ENCODE measurements at places on chromosomes 7 and 10. TPM values are rescaled to one million over a fixed set of nuclear protein-coding genes. Genes with fewer than 3 reads are reported as not detected.

DNA sequence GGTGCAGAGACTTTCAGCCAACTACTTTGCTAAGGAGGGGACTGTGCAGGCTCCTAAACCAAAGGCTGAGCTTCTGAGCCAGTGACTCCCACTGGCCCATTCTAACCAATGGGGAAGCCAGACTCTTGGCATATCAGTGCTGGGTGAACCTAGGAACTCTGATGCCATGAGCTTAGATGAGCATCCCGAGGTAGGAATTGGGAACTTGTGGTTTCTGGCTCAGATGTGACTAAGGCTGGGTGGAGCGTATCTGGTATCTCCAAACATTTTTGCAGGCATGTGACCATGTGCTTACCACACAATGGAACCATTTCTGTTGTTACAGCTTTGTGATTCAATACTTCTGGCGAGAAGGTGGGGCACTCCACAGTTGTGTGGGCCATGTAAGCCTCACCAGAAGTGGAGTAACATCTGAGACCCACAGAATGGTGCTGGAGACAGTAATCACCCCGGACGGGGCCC, 2.5 kb upstream of the AVPI1 start:
- DNase-seq = no peak
- no peaks in the 10 kb centered on the region for H3K27me3 ChIP-seq
- H3K4me1 ChIP-seq = peaks cover 48% of the 10 kb centered on the region
- H3K36me3 ChIP-seq = no peaks in the 10 kb centered on the region

The VAX1 gene
- 3.2 TPM for total RNA-seq

The ZNF804B gene
- not detected for total RNA-seq

The ABCA13 gene
- 1.1 TPM for total RNA-seq

The CNPY4 gene
- total RNA-seq = 33.6 TPM

DNA sequence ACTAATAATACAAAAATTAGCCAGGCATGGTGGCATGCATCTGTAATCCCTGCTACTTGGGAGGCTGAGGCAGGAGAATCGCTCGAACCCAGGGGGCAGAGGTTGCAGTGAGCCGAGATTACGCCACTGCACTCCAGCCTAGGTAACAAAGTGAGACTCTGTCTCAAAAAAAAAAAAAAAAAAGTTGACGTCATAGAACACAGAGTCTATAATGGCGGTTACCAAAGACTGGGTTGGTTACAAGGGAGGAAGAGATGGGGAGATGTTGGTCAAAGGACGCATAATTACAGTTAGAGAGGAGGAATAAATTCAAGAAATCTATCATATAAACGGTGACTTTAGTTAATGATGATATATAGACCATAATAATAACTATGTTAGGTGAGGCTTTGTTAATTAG, 309.7 kb upstream of the HGF start:
- H3K27me3 ChIP-seq = no peaks in the 10 kb centered on the region
- peaks cover 4% of the 10 kb centered on the region for H3K36me3 ChIP-seq
- no peak for DNase-seq
- H3K4me3 ChIP-seq = no peak overlapping the region
- no peak overlapping the region for H3K27ac ChIP-seq

- no peak for DNase-seq
- no peaks in the 10 kb centered on the region for H3K36me3 ChIP-seq
- H3K27ac ChIP-seq = no peak overlapping the region
These were observed 117.6 kb upstream of the TCF7L2 start for GRCh38 chr10:112832361-112832878.

DNA sequence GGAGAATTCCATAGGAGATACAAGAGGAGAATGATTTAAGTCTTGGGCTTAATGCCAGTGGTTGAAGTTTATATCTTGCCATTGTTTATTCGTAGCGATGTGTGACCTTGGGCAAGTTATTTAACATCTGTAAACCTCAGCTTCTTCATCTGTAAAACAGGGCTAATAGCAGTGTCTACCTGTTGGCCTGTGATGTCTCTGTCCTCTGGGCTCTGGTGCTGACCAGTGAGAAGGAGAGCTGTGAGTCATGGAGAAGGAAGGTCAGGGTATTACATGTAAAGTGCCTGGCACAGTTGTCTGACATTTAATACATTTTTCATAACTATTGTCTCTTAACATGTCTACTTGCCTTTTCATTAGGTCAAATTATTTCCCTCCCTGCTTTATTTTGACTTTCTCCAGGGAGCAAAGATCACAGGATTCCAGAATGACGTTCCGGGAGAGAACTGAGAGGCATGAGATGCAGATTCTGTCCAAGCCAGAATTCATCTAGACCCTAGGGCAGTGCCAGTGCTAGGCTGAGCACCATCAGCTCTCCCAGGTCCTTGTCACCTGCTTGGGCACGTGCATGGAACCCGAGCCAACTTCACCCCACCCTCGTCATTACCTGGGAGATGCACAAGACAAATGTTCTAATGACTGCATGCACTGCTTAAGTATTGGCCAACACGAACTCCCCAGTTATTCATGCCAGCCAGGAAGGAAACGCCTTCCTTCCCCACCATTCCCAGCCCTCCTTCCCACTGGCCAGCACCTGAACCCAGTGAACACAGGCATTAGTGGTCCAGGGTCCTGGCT, 187.9 kb downstream of the DPY19L1 start:
- H3K27ac ChIP-seq = no peak overlapping the region
- no peaks in the 10 kb centered on the region for H3K36me3 ChIP-seq
- H3K27me3 ChIP-seq = no peaks in the 10 kb centered on the region
- DNase-seq = no peak
- H3K4me3 ChIP-seq = no peak overlapping the region
- H3K4me1 ChIP-seq = peaks cover 14% of the 10 kb centered on the region

DNA sequence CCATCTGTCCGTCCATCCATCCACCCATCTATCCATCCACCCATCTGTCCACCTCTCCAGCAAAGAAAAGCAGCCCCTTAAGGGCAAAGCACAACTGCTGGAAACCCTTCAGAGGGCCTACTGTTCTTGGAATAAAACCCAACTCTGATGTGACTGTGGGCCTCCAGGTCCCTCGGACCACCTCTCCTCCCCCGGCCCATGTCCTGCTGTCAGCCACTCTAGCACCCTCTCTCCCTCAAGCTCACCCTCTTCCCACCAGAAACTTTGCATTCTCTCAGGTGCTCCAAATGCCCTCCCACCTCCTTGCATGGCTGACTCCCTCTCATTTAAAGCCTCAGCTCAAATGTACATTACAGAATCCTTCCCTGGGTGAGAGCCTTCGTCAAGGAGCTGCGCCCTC, 110.3 kb downstream of the ARHGAP22 start:
- no peaks in the 10 kb centered on the region for H3K36me3 ChIP-seq
- H3K4me3 ChIP-seq = no peak overlapping the region

DNA sequence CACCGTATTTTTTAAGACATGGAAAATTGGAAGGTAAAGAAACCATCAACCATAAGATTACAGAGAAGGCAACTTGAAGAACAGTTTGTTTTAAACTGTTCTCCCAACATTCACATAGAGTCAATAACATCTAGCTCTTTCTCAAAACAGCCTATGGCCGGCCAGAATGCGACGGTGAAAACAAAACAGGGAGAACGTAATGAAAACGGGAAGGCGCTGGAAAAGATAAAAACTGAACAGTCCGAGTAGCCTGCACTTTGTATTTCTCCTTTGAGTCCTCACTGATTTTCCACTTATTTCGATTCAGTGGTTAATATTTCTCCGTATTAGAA, 637 bp downstream of the MICU1 start:
- H3K27me3 ChIP-seq = no peaks in the 10 kb centered on the region
- H3K4me1 ChIP-seq = peaks cover 13% of the 10 kb centered on the region
- H3K36me3 ChIP-seq = peaks cover 7% of the 10 kb centered on the region
- H3K4me3 ChIP-seq = peak overlapping the region; percentile 99
- no peak for DNase-seq

The FAM25C gene
- total RNA-seq = not detected

DNA sequence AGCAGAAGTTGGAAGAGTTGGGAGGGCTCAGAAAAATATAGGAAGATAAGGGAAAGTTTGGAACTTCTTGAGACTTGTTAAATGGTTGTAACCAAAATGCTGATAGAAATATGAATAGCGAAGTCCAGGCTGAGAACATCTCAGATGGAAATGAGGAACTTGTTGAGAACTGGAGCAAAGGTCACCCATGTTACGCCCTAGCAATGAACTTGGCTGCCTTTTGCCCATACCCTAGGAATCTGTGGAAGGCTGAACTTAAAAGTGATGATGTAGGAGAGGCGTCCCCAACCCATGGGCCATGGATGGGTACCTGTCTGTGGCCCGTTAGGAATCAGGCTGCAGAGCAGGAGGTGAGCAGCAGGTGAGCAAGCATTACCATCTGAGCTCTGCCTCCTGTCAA, 347.8 kb downstream of the ARL4A start:
- no peak overlapping the region for H3K27ac ChIP-seq
- H3K27me3 ChIP-seq = no peaks in the 10 kb centered on the region
- H3K36me3 ChIP-seq = no peaks in the 10 kb centered on the region
- no peak for DNase-seq

The FRMD4A gene
- 236 TPM for total RNA-seq

GRCh38 chr7:56092789-56093531, at the start of gene PHKG1:
Gene PHKG1, minus strand, starts transcription at chr7:56092952. Its CDS starts 4,011 bp downstream, at chr7:56088941.
- peaks cover 3% of the 10 kb centered on the region for H3K36me3 ChIP-seq
- H3K27ac ChIP-seq = peak within 1 kb of the TSS; percentile 59
- H3K27me3 ChIP-seq = no peaks in the 10 kb centered on the region
- no peak within 1 kb of the TSS for H3K4me3 ChIP-seq
- peaks cover 13% of the 10 kb centered on the region for H3K4me1 ChIP-seq

The CPSF4 gene
- total RNA-seq = 37.9 TPM

The ATOH7 gene
- total RNA-seq = not detected
